ENCODE measurements at places on chromosomes 11 and 22. TPM values are rescaled to one million over a fixed set of nuclear protein-coding genes. Genes with fewer than 3 reads are reported as not detected.

OR8D2 gene
- not detected for total RNA-seq

RHBDD3 gene
- total RNA-seq: 51.8 TPM

TIRAP gene
- 11.7 TPM for total RNA-seq

NCF4 gene
- not detected for total RNA-seq

TRIM6 gene
- total RNA-seq: 3.4 TPM

OR2D2 gene
- 0.38 TPM for total RNA-seq

POU2AF2 gene
- total RNA-seq: not detected

RNF121 gene
- 30.9 TPM for total RNA-seq

SCO2 gene
- total RNA-seq: 5.7 TPM

HTR3A gene
- total RNA-seq: 0.25 TPM

DNAJB7 gene
- total RNA-seq: not detected

BRMS1 gene
- total RNA-seq: 84.9 TPM

RFPL1 gene
- not detected for total RNA-seq

TRIM22 gene
- total RNA-seq: 18.0 TPM

RTN4RL2 gene
- total RNA-seq: 0.48 TPM

RAB38 gene
- total RNA-seq: 7.3 TPM

USP2 gene
- total RNA-seq: 1.6 TPM

MTFP1 gene
- total RNA-seq: 36.4 TPM

SAA4 gene
- 1.3 TPM for total RNA-seq

PVALB gene
- not detected for total RNA-seq

HEPN1 gene
- total RNA-seq: not detected

CRYBB2 gene
- not detected for total RNA-seq

ANGPTL5 gene
- total RNA-seq: not detected

MMP12 gene
- not detected for total RNA-seq

DEUP1 gene
- total RNA-seq: not detected

TRPM5 gene
- total RNA-seq: not detected

OR2AG1 gene
- total RNA-seq: not detected

FOLR3 gene
- total RNA-seq: 0.34 TPM

GPR152 gene
- total RNA-seq: not detected

DGAT2 gene
- total RNA-seq: 2.7 TPM

CRYBB3 gene
- total RNA-seq: 0.82 TPM

GGTLC2 gene
- not detected for total RNA-seq

ROBO4 gene
- 6.3 TPM for total RNA-seq

SYT9 gene
- total RNA-seq: 1.0 TPM

IGHMBP2 gene
- total RNA-seq: 12.4 TPM

CD82 gene
- 47.3 TPM for total RNA-seq

KRTAP5-1 gene
- total RNA-seq: not detected

KCNQ1OT1 gene
- 0.54 TPM for total RNA-seq

C11orf97 gene
- not detected for total RNA-seq

LDHA gene
- 269 TPM for total RNA-seq

GPHA2 gene
- not detected for total RNA-seq

GAB2 gene
- total RNA-seq: 13.1 TPM

SCUBE1 gene
- 0.82 TPM for total RNA-seq

AQP11 gene
- 0.75 TPM for total RNA-seq

MYO7A gene
- 0.17 TPM for total RNA-seq

SAA2 gene
- total RNA-seq: 8.0 TPM

E2F8 gene
- 0.14 TPM for total RNA-seq

OR52A1 gene
- not detected for total RNA-seq

APOA1 gene
- not detected for total RNA-seq

DRICH1 gene
- total RNA-seq: not detected

HEPHL1 gene
- total RNA-seq: not detected

SLC22A6 gene
- total RNA-seq: not detected

FGF4 gene
- not detected for total RNA-seq

PPP2R5B gene
- total RNA-seq: 26.9 TPM

PATE2 gene
- total RNA-seq: 0.27 TPM

UBQLNL gene
- total RNA-seq: not detected

KDM4E gene
- not detected for total RNA-seq
